ENCODE measurements at places on chromosomes 12 and 14.

DNA sequence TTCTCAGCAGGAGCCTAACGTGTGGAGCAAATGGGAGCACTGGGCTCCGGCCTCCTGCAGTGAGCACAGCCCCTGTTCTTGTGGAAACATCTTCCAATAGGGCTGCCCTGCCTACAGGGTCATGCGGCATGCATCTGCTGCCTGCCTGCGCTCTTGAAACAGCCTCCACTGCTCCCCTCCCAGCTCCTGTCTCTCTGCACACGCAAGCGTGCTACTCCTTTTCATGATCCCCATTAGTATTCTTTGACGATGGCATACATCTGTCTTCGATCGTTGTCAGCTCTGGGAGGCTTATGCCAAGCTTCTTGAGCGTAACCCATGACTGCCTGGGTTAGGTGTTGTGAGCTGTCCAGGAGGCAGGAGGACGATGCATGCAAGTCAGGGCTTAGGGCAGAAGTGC, 23.1 kb downstream of the NTF3 start:
- no peak for DNase-seq

GRCh38 chr14:35959835-35960234, 133.7 kb downstream of the BRMS1L start:
- no peak for DNase-seq

GRCh38 chr12:92898755-92899154, 30.3 kb downstream of the EEA1 start:
- DNase-seq, result no peak

- no peak for DNase-seq
These were observed 416.6 kb downstream of the ZFP36L1 start for GRCh38 chr14:68376067-68376779.

DNA sequence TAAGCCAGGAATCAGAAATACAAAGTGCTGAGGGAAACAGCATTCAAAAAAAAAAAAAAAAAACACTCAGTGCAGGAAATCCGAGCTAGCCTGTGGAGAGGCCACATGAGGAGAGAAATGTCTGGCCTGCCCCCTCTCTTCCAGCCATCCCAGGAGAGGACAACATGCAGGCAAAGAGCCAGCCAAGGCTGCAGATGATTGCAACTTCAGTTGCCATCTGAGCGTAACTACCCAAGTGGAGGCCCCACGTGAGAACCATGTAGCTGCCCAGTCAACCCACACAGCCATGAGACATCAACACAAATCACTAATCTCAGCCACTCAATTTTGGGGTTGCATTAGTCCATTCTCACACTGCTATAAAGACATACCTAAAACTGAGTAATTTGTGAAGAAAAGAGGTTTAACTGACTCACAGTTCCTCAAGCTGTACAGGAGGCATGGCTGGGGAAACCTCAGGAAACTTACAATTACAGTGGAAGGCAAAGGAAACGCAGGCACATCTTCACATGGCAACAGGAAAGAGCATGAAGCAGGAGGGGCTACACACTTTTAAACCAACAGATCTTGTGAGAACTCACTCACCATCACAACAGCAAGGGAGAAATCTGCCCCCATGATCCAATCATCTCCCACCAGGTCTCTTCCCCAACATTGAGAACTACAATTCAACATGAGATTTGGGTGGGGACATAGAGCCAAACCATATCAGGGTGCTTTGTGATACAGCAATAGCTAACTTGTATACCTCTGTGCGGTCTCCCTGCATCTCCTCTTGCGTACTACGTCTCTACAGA, 161.1 kb downstream of the PIWIL1 start:
- DNase-seq, result no peak

DNA sequence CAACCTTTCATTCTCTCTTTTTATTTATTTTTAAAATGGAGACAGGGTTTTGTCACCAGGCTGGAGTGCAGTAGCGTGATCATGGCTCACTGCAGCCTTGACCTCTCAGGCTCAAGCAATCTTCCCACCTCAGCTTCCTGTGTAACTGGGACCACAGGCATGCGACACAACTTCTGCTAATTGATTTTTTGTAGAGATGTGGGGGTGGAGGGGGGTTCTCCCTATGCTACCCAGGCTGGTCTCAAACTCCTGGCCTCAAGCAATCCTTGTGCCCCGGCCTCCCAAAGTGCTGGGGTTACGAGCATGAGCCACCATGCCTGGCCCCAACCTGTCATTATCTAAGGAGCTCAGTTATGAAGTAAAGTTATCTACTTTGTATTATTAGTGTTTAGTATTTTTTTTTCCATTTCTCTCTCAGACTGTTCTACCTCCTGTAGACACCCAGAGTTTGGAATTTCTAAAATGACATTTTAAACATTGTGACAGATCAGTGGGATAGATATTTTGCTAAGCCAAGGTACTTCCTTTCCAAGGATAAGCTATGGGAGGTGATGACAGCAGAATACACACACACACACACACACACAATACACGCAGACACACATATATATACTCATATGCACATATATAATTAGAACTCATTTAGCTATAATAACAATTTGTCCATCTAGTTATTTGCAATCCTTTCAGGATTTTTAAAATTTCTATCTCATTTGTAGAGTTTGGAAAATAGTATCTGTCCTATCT, 2.1 kb upstream of the USP44 start:
- no peak for DNase-seq

DNA sequence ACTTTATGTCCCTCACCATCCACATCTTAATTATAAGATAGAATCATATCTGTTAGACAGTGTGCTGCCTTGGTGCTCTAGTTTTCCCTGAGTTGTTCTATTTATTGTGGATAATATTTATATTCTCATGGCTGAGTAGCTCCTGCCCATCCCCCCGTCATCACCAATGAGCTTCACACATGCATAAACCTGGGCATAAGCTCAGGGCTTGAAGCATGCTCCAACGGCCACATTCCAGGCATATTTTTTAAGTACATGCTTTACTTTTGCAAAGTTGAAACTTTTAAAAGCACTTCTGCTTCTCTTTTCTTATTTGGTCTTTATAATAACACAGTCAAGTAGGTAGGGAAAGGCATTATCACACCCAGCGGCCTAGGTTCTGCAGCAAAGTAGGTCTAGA, 3.4 kb upstream of the FBXO34 start:
- no peak for DNase-seq

DNA sequence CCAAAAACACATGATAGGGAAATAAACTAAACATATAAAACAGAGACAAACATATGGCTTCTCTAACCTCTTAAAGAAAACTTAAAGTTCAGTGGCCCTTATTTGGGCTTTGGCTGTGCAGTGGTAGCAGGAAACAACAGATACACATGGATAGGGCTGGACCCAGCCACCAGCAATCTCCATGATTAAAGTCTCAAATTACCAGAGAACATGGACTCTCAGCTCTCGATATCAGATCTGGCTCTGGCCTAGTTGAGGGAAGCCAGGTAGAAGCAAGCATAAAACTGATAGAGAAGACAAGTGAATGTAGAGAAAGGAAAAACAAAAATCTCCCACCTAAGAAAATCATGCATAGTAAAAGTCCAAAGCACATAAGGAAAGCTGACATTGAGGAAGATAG, 164.8 kb downstream of the ITPR2 start:
- no peak for DNase-seq

DNA sequence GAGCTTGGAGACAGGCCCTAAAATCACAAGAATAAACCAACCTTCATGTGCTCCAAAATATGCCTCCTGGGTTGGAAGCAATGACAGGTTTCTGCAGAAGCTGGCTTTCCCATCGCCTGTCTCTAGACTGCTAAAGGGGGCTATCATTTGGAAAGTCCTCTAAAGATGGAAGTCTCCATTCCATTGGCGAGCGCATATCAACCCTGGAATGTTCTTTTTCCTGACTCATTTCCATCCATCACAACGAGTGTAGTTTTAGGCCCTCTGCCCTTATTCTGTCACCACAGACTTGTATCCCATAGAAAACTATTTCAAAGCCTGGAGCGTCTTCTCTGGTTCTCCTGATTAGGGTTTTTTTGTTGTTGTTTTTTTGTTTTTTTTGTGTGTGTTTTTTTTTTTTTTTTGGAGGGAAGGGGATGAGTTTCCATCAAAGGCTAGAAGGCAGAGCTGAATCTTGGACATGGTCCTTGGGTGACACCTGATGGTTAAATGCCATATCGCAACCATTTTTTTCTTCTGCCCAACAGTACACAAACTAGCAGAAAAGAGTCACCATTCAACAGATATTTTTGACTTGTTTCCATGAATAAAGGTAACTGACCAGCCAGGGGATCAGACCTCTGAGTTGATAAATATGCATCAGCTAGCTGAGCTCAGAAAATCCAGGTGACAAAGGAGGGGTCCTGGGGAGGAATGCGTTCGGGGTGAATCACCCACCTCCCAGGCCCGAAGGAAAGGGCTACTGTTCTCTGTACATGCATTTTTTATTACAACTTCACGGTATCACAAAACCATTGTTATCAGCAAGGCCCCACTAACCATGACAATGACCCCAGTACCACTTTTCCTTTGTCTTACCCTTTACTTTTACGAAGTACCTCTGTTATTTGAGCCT, 40.5 kb downstream of the KCNA5 start:
- DNase-seq, result no peak

GRCh38 chr12:49400304-49400703, 33.0 kb downstream of the SPATS2 start:
- no peak for DNase-seq

GRCh38 chr12:120367924-120368788, 808 bp downstream of the MSI1 start:
- peak; percentile 12 for DNase-seq

DNA sequence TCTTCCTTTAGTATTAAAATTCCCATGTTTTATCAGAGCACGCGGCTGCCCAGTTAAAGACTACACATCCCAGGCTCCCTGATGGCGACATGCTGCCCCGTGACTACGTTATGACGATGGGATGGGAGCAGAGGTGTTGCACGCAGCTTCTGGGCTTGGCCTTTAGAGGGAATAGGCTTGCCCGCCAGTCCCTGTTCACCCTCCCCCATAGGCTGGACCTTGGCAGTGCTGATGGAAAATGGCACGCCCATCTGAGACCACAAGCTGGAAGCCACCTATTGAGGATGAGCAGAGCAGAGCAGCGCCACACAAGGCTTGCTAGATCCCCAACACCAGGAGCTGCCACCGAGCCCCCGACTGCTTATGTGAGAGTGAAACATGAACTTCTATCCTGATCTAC, 24.7 kb downstream of the TTC7B start:
- no peak for DNase-seq

GRCh38 chr12:112532106-112532505, 113.4 kb downstream of the PTPN11 start:
- no peak for DNase-seq

DNA sequence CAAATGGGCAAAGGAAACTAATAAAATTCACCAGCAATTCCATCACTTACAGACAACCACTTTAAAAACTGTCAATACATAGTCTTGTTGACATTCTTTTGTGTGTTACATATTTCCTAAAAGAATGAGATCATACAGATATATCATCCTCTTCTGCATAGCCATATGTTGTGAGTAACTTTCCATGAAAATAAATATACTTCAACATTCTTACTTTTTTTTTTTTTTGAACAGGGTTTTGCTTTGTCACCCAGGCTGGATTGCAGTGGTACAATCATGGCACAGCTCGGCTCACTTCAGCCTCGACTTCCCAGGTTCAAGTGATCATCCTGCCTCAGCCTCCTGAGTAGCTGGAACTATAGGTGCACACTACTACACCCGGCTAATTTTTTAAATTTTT, 20.9 kb downstream of the ZC2HC1C start:
- no peak for DNase-seq

- no peak for DNase-seq
These were observed 5.0 kb downstream of the OSBPL8 start for GRCh38 chr12:76554405-76555230.

DNA sequence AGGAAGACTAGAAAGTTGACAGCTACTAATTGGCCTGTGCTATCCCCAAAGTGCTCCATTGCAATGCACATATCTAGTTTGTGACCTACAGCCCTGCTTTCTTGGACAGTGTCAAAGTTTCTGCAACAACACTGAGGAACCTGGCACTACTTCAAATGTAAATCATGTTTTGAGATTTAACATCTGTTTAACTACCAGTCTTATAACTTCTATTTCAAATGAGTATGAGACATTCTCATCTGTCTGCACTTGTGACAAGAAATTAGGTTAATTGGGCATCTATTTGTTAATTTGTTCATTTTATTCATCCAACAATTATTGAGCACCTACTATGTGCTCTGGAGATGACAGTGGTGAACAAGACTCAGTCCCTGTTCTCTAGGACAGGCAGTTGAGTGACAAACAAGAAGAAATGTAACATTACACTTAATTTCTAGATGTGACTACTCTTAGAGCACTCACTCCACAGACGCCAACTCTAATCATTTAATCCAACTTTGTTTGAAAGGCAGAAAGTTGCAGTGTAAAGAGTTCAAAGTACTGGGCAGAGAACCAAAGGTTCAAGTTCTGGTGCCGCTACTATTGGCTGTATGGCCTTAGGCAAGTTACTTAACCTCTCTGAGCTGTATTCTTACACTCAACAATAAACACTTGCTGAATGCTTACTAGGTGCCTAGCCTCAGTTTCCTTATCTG, 74.8 kb downstream of the HECTD4 start:
- no peak for DNase-seq

DNA sequence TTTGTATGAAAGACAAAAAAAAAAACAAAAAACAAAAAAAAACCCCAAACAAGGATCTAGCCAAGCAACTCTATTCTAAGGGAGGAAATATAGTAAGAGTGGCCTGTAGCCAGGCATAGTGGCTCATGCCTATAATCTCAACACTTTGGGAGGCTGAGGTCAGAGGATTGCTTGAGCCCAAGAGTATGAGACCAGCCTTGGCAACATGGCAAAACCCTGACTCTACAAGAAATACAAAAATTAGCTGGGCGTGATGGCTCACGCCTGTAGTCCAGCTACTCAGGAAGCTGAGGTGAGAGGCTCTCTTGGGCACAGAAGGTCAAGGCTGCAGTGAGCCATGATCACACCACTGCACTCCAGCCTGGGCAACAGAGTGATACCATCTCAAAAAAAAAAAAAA, 47.9 kb downstream of the TMEM117 start:
- DNase-seq, result no peak

- DNase-seq, result no peak
These were observed 15.6 kb upstream of the PLEKHD1 start for GRCh38 chr14:69468949-69469348.

DNA sequence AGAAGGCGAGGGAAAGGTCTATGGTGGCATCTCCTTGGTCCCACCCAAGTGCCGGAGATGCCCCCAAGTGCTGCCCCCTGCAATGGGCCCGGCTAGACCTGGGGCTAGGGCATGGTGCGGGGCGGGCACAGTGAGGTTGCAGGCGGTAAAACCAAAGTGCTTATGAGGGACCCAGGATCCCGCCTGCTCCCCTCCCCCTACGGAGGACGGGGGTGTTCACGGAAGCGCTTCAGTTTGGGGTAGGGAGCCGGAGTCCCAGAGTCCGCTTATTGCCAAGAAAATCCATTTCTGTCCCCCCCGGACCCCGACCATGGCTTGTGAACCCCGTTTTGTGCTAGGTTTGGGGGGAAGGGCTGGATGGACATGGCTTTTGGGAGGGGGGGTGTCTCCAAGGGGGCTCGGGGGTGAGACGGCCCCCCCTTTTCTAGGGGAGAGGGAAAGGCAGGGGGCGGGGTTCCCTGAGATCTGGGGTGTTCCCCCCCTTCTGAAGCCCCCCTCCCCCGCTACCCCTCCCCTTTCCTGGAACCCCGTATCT, 5.4 kb upstream of the GPR84 start:
- no peak for DNase-seq

- DNase-seq, result no peak
These were observed 152.2 kb upstream of the CNOT2 start for GRCh38 chr12:70091021-70091521.

GRCh38 chr12:32181498-32182175, 75.0 kb downstream of the BICD1 start:
- no peak for DNase-seq

GRCh38 chr14:90405101-90405500, 8.3 kb downstream of the CALM1 start:
- DNase-seq, result no peak

Measured in stimulated activated naive CD4-positive, alpha-beta T cell treated with Interleukin-2 at 50 U/mL for 16 hours (primary cell).